Activated T-cell treated with anti-CD3 and anti-CD28 coated beads, Interleukin-2, amount 50 U/mL, for 24 hours (primary cell): ENCODE measurements at places on chromosomes 1 and 21.

GRCh38 chr21:25636727-25637126 lies 2.3 kb upstream of the JAM2 start:
- no peaks in the 10 kb centered on the region for H3K36me3 ChIP-seq
- H3K27me3 ChIP-seq: peaks cover 53% of the 10 kb centered on the region
- H3K4me1 ChIP-seq: peaks cover 40% of the 10 kb centered on the region
- no peak overlapping the region for H3K27ac ChIP-seq

DNA sequence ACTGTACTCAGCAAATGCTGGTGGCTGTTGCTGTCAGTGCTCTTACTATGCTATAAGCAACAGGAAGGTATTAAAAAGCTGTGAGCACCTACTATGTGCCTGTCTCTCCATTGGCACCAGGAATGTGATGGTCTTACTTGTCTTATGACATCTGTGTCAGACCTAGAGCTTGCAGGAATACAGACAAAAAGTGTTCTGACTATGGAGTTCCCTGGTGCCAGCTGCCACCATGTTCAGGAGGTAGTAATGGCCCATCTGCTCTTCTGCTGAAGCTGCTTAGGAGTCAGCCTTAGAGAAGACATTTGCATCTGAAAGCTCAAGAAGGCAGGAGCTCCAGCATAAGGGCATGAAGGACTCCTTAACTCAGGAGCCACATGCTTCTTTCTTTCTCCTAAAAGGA lies 52.3 kb downstream of the MAB21L3 start:
- DNase-seq: no peak
- no peak overlapping the region for H3K4me3 ChIP-seq
- H3K27ac ChIP-seq: no peak overlapping the region
- peaks cover 8% of the 10 kb centered on the region for H3K4me1 ChIP-seq

GRCh38 chr1:228029281-228029680 lies 22.5 kb downstream of the WNT3A start:
- no peak overlapping the region for H3K4me3 ChIP-seq
- H3K4me1 ChIP-seq: no peaks in the 10 kb centered on the region
- peaks cover 44% of the 10 kb centered on the region for H3K27me3 ChIP-seq
- H3K27ac ChIP-seq: no peak overlapping the region
- DNase-seq: no peak

DNA sequence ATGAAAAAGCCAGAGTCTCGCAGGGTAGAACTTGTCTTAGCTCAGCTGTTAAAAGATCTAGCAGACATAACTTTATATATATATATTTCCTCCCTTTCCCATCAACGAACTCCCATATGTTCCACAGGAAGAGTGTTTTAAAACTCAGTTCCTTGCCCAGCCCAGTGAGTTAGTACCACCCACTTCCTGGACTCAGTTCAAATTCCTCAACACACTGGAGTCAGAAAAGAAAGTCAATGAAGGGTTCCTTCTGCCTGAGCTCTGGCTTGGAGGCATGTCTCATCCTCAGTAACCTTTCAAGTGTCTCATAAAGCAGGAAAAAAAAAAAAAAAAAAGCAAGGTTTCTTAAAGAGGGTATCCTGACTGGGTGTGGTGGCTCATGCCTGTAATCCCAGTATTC lies 15.6 kb downstream of the TPM3 start:
- H3K4me1 ChIP-seq: peaks cover 81% of the 10 kb centered on the region
- peaks cover 93% of the 10 kb centered on the region for H3K36me3 ChIP-seq
- DNase-seq: no peak
- peak overlapping the region; percentile 18 for H3K4me3 ChIP-seq
- peak overlapping the region; percentile 89 for H3K27ac ChIP-seq

DNA sequence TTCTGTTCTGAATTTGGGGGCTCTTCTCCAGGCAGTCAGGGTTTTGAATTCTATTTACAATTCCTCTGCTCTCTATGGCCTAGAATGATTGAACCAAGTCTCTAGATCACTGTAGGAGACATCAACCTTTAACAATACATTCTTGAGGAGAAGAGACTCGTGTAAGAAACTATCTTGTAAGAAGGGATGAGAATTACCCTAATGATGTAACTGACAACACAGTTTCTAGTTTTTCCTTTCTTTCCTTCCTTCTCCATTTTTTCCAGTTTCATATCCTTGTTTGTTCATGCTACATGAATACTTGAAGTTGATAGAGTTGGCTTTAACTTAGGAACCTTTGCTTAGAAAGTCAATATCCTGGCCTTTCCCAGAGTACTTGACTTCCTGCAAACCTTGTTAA lies 1.3 kb upstream of the ATP1A1 start:
- no peak for DNase-seq
- H3K27ac ChIP-seq: no peak overlapping the region
- H3K36me3 ChIP-seq: peaks cover 27% of the 10 kb centered on the region
- H3K4me1 ChIP-seq: peaks cover 37% of the 10 kb centered on the region

DNA sequence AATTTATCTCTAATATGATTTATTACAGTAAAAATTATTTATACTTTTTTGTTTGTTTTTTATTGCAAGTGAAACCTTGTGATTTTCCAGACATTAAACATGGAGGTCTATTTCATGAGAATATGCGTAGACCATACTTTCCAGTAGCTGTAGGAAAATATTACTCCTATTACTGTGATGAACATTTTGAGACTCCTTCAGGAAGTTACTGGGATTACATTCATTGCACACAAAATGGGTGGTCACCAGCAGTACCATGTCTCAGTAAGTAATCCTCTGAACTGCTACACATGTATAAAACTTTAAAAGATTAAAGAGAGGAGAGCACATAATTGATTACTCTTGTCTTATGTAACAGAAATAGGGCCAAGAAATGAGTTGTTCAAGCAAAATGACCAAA lies 4.5 kb downstream of the CFHR3 start:
- H3K4me3 ChIP-seq: no peak overlapping the region
- no peak for DNase-seq
- H3K27me3 ChIP-seq: no peaks in the 10 kb centered on the region
- H3K4me1 ChIP-seq: no peaks in the 10 kb centered on the region

DNA sequence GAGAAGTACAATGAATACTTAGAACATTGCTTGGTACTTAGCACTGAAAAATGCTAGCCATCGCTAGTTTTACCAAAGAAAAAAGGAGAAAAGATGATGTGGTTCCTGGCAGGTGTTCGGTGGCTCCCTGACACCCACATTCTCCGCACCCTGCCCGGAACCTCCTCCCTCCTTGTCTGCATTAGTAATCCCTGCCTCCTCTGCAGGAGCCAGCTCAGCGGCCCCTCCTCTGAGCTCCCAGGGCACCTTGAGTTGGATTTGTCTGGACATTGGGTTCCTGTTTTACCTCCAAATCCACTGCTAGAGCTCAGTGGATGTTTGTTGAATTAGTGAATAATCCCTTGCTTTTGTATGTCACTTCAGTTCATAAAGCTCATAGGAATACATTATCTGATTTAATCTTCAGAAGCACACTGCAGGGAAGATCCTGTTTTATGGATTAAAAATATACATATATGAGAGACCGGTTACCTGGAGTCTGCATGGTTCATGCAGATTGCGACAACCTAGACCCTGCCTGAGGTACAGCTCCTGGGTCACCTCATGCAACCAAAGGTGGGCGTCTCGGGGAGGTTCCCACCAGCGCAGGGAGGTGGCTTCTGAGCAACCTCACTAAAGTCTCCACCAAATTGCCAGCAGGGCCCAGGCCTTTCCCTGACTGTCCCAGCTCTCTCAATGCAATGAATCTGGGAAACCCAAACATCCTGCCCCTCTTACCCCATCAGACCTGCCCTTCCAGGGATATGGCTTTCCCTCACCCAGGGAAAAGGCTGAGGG lies 24.2 kb downstream of the PCAT6 start:
- H3K4me1 ChIP-seq: peaks cover 37% of the 10 kb centered on the region
- peaks cover 3% of the 10 kb centered on the region for H3K27me3 ChIP-seq
- H3K27ac ChIP-seq: peak overlapping the region; percentile 69
- peak overlapping the region; percentile 18 for H3K4me3 ChIP-seq
- DNase-seq: peak; percentile 46

DNA sequence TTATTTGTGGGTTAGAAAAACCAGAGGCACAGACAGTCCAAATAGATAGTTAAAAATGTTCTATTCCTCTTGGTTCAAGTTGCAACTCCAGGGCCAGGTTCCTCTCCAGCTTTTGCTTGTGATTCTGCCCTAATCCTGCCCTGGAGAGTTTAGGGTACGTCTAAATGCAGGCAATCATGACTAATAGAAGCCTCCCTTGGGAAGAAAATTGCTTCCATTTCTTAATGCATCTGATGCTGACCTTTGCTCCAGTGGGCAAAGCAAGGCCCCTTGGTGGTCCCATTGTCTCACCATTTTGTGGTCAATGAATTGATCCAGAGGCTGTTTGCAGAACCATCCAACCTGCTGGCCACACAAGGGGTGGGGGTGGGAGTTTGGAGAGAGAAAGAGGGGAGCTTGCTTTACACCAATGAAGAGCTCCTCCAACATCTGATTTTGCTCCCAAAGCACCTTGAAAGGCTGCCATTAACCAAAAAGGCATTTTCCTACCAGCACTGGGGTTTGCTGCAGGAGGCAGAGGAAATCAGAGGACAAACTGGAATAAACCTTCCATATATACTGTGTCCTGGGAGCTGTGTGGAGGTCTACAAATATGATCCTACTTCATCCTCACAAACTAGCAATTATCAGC lies 31.3 kb downstream of the C8B start:
- H3K27me3 ChIP-seq: peaks cover 12% of the 10 kb centered on the region
- no peak overlapping the region for H3K4me3 ChIP-seq
- no peak overlapping the region for H3K27ac ChIP-seq
- H3K4me1 ChIP-seq: no peaks in the 10 kb centered on the region

DNA sequence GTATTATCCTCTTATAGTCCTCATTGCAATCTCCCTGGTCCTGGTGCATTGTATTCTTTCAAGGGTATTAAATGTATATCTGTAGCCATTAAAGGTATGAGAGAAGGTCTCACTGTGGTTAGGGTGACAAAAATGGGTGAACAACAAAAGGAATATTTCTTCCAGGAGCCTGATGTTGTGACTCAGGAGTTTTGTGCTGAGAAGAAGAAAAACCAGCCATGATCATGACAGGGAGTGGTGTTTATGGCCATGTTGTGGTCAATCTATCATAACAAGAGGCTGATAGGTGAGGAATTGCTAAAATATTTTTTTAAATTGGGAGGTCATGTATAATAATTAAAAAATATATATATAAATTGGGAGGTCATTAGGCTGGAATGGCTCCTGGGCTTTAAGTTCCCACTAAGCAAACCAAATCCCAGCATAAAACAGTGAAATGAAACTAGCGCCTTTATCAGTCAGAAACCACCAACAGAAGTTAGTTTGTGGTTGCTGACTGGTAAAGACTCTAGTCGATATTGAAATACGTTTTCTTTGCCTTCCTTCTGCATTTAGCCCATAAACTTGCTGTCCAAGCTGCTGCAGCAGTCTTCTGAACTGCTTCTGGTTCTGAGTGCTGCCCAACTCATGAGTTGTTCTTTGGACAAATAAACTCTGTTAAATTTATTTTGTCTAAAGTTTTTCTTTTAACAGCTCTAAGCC lies 60.3 kb downstream of the TBX19 start:
- no peaks in the 10 kb centered on the region for H3K36me3 ChIP-seq
- no peak overlapping the region for H3K4me3 ChIP-seq
- no peaks in the 10 kb centered on the region for H3K27me3 ChIP-seq

DNA sequence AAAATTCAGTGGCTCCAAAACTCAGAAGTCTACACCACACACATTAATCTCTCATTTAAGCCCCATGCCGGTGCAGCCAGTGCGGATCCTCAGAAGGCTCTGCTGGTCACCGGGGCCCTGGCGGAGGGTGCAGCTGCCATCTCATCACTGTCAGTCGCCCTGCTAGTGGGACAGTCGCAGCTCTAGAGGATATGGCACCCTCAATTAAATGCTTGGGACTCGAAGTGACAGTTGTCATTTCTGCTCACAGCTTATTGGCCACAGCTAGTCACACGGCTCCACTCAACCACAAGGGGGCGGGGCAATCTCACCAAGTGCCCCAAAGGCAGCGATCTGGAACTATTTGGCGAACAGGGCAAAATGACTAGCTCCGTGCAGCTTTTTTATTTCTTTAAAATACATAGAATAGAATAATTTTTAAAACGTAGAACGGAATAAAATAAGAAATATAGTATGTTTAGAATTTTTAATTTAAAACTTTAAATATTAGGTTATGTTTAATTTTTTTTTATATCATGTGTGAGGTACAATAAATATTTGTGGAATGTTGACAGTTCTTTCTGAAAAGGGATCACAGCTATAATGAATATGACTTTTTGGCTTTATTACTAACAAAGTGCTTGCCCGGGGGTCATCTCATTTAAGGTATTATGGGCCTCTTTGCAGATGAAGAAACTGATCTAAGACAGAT lies 8.0 kb upstream of the MAN1C1 start:
- H3K36me3 ChIP-seq: no peaks in the 10 kb centered on the region
- DNase-seq: peak; percentile 87
- H3K27ac ChIP-seq: no peak overlapping the region
- H3K4me1 ChIP-seq: peaks cover 12% of the 10 kb centered on the region
- H3K4me3 ChIP-seq: no peak overlapping the region

DNA sequence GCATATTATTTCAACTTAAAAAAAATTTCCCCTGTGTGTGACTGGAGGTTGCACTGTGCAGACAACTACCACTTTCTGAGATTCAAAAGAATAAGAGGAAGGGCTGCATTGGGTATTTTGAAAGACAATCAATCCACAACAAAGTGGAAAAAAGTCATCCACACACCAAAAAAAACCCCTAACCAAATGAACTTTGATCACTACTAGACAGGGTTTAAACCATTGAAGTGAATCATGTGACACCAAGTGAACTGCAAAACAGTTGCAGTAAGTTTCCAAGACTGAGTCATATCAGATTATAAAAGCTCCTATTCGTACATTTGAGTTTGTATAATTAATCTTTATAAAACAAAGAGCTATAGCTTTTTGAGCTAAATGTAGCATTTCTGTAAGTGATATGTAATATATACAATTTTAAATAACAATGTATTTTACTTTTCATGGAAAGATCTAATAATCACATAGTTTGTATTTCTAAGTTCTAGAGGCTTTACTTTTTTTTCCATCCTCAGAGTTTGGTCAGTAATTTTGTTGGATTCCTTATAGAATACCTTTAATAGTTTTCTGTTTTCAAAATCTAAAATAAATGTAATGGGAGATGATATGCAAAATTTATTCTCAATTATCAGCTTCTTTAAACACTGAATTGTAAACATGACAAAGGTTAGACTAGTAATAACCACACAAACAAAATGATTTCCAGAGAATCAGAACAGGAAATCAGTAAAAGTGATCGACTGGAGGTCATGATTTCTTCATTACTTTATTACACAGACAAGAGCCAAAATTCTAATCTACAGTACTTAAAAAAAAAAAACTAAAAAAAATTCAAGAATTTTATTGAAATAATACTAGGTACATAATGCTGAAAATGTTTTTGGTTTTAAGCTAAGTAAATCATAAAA lies 50.5 kb upstream of the GFI1 start:
- peaks cover 94% of the 10 kb centered on the region for H3K4me1 ChIP-seq
- H3K4me3 ChIP-seq: peak overlapping the region; percentile 63
- no peaks in the 10 kb centered on the region for H3K27me3 ChIP-seq
- peaks cover 88% of the 10 kb centered on the region for H3K36me3 ChIP-seq

- no peak overlapping the region for H3K4me3 ChIP-seq
- H3K36me3 ChIP-seq: peaks cover 29% of the 10 kb centered on the region
- peak overlapping the region; percentile 73 for H3K27ac ChIP-seq
- DNase-seq: no peak
These were observed 10.5 kb downstream of the KIF21B start for GRCh38 chr1:201013031-201013485.
